CD4-positive, alpha-beta T cell (primary cell): ENCODE measurements at places on chromosomes 6 and 20.

- H3K27me3 ChIP-seq, result no peaks in the 10 kb centered on the region
- H3K36me3 ChIP-seq, result no peaks in the 10 kb centered on the region
- no peak for DNase-seq
- no peak overlapping the region for H3K4me3 ChIP-seq
Observed at GRCh38 chr20:61875221-61875885, 190.3 kb downstream of the TAF4 start.

- peak; percentile 64 for DNase-seq
- H3K4me1 ChIP-seq, result peaks cover 27% of the 10 kb centered on the region
- no peak overlapping the region for H3K27ac ChIP-seq
- no peak overlapping the region for H3K4me3 ChIP-seq
Observed at GRCh38 chr6:14121936-14122344, 4.4 kb downstream of the CD83 start.

GRCh38 chr6:135833771-135834170 is 17.7 kb upstream of the PDE7B start:
- H3K36me3 ChIP-seq, result no peaks in the 10 kb centered on the region
- DNase-seq, result no peak
- H3K27ac ChIP-seq, result no peak overlapping the region
- no peaks in the 10 kb centered on the region for H3K4me1 ChIP-seq
- no peaks in the 10 kb centered on the region for H3K27me3 ChIP-seq
- no peak overlapping the region for H3K4me3 ChIP-seq

GRCh38 chr6:99790679-99791078 is 184.0 kb downstream of the PRDM13 start:
- DNase-seq, result no peak
- H3K4me1 ChIP-seq, result no peaks in the 10 kb centered on the region
- H3K27ac ChIP-seq, result no peak overlapping the region
- no peaks in the 10 kb centered on the region for H3K36me3 ChIP-seq
- H3K4me3 ChIP-seq, result no peak overlapping the region
- H3K27me3 ChIP-seq, result peaks cover 7% of the 10 kb centered on the region

GRCh38 chr6:150729188-150729748 is 129.6 kb downstream of the PLEKHG1 start:
- no peak overlapping the region for H3K27ac ChIP-seq
- no peaks in the 10 kb centered on the region for H3K36me3 ChIP-seq
- H3K27me3 ChIP-seq, result no peaks in the 10 kb centered on the region
- DNase-seq, result no peak

DNA sequence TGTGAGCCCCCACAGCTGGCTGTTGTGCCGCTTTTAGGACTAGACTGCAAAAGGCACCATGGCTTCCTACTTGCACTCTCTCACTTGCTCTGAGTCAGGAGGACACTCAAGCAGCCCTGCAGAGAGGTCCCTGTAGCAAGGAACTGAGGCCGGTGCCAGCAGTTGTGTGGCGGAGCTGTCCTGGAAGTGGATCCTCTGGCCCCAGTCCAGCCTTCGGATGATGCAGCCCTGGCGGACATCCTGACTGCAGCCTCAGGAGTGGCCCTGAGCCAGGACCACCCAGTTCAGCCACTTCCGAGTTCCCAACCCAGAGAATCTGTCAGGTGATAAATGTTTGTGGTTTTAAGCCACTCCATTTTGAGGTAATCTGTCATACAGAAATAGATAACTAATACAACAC is 17.5 kb downstream of the CTCFL start:
- H3K4me3 ChIP-seq, result no peak overlapping the region
- H3K36me3 ChIP-seq, result no peaks in the 10 kb centered on the region
- H3K4me1 ChIP-seq, result no peaks in the 10 kb centered on the region
- H3K27me3 ChIP-seq, result peaks cover 12% of the 10 kb centered on the region

- H3K27ac ChIP-seq, result no peak overlapping the region
- H3K36me3 ChIP-seq, result no peaks in the 10 kb centered on the region
- DNase-seq, result no peak
- H3K27me3 ChIP-seq, result no peaks in the 10 kb centered on the region
Observed at GRCh38 chr6:137102851-137103492, 58.2 kb upstream of the IL20RA start.

GRCh38 chr6:99993533-99994251 is at the start of gene MCHR2:
MCHR2 (minus strand) TSS chr6:99994223; CDS start chr6:99956147, 38,076 bp downstream.
- DNase-seq, result no peak
- no peak within 1 kb of the TSS for H3K27ac ChIP-seq
- peaks cover 21% of the 10 kb centered on the region for H3K27me3 ChIP-seq
- H3K36me3 ChIP-seq, result no peaks in the 10 kb centered on the region

- H3K27me3 ChIP-seq, result no peaks in the 10 kb centered on the region
- no peak for DNase-seq
- no peaks in the 10 kb centered on the region for H3K36me3 ChIP-seq
- H3K4me1 ChIP-seq, result no peaks in the 10 kb centered on the region
Observed at GRCh38 chr20:13325033-13325432, 104.0 kb downstream of the ISM1 start.

GRCh38 chr20:57023007-57023406 is 243.4 kb downstream of the BMP7 start:
- no peak overlapping the region for H3K4me3 ChIP-seq
- H3K4me1 ChIP-seq, result no peaks in the 10 kb centered on the region
- no peak for DNase-seq

DNA sequence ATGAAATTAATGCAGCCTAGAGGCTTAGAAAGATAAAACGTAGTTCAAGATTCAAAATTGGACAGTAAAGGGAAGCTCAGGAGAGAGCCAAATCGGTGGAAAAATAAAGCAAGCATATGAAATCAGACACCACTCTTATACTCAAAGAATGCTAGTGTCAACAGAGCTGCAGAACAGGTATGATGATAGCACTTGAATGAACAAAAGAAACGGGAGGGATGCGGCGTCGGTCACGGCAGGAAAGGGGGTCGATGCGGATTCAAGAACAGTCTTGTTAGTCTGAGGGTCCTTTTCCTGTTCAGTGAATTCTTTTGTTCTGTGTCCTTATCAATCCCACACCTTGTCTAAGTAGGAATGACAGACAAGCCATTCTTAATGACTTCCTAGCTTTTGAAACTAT is 114.4 kb downstream of the FOXC1 start:
- H3K27me3 ChIP-seq, result no peaks in the 10 kb centered on the region
- H3K4me1 ChIP-seq, result no peaks in the 10 kb centered on the region
- no peak for DNase-seq
- no peak overlapping the region for H3K27ac ChIP-seq
- peaks cover 6% of the 10 kb centered on the region for H3K36me3 ChIP-seq
- H3K4me3 ChIP-seq, result no peak overlapping the region

- no peaks in the 10 kb centered on the region for H3K27me3 ChIP-seq
- no peak overlapping the region for H3K27ac ChIP-seq
- no peaks in the 10 kb centered on the region for H3K36me3 ChIP-seq
- H3K4me3 ChIP-seq, result no peak overlapping the region
- no peak for DNase-seq
Observed at GRCh38 chr6:49606721-49607390, 29.8 kb downstream of the RHAG start.

DNA sequence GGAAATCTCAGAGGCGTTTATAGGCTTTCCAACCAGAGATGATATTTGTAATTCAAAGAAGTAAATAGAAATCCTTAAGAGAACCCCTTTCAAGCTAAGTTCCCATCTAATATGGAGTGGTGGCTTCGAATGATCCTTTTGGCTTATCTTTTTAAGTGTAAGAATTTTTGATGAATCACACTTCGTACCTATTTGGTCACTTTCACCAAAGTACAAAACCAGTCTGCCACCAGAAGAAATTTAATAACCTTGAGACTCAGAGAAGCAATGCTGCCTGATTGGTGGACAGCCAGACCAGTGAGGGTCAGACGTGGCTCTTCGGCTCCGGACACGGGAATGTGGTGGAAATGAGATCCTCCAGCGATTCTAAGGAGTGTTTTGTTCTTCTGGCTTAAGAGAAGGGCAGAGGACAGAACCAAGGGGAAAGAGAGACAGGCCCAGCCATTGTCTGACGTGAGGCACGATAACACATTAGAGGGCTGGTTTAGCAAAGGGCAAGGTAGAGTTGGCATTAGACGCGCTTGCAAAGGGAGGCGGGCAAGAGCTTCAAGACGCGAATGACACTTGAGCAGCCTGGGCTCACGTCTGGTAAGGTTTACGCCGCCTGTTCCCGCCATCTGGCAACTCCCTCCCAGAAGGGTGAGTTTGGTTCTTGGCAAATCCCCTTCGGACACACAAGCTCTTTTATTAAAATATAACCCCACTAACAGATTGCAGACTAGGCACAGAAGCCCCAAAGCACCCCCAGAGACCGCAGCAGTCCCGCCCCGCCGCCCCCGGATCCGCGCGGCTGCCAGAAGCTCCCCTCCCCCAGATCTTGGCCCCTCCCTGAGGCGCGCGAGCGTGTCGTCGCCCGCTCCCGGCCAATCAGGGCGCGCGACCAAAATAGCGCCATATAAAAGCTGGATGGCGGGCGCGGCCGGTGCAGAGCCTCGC is 50.0 kb upstream of the EZR start:
- H3K27me3 ChIP-seq, result no peaks in the 10 kb centered on the region
- DNase-seq, result peak; percentile 76
- H3K27ac ChIP-seq, result peak overlapping the region; percentile 98
- H3K36me3 ChIP-seq, result no peaks in the 10 kb centered on the region

DNA sequence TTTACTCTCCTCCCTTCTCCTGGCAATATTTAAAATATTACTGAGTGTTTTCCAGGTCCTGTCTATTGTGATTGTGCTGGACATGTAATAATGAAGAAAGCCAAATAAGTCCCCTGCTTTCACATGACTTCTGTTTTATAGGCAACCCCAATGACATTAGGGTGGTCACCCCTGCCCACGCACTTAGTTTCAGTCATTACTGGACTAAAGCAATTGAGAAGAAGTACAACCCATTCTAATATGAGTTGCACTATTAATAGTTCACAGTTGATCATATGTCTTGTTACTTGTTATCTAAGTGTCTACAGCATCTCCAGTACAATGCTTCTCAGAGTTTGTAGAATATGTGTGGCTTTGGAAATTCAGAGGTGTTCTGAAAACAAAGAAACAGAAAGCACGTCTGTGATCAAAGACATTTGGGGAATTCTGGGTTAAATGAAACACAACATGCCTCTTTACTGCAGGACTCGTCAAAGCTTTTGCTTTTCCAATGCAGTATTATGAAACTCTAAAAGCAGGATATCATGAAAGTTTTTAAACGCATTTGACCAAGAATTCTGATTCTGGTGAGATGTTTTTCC is 789.5 kb downstream of the DHX35 start:
- no peak for DNase-seq
- no peaks in the 10 kb centered on the region for H3K36me3 ChIP-seq
- H3K27me3 ChIP-seq, result no peaks in the 10 kb centered on the region
- no peaks in the 10 kb centered on the region for H3K4me1 ChIP-seq
- H3K4me3 ChIP-seq, result no peak overlapping the region

- no peak overlapping the region for H3K27ac ChIP-seq
- no peaks in the 10 kb centered on the region for H3K27me3 ChIP-seq
- no peak for DNase-seq
- no peaks in the 10 kb centered on the region for H3K36me3 ChIP-seq
- H3K4me3 ChIP-seq, result no peak overlapping the region
- H3K4me1 ChIP-seq, result no peaks in the 10 kb centered on the region
Observed at GRCh38 chr20:36181934-36182603, 27.5 kb downstream of the EPB41L1 start.

GRCh38 chr6:63862486-63863198 is 227.0 kb downstream of the PHF3 start:
- no peak for DNase-seq
- H3K27me3 ChIP-seq, result no peaks in the 10 kb centered on the region
- no peak overlapping the region for H3K27ac ChIP-seq
- H3K36me3 ChIP-seq, result no peaks in the 10 kb centered on the region
- no peak overlapping the region for H3K4me3 ChIP-seq

GRCh38 chr20:45098103-45098773 is 2.7 kb downstream of the KCNS1 start:
- H3K4me3 ChIP-seq, result peak overlapping the region; percentile 28
- H3K27ac ChIP-seq, result no peak overlapping the region
- H3K36me3 ChIP-seq, result no peaks in the 10 kb centered on the region
- peaks cover 25% of the 10 kb centered on the region for H3K27me3 ChIP-seq
- DNase-seq, result no peak

GRCh38 chr6:160464744-160465143 is 116.6 kb downstream of the SLC22A3 start:
- no peak overlapping the region for H3K27ac ChIP-seq
- H3K4me1 ChIP-seq, result peaks cover 49% of the 10 kb centered on the region
- no peaks in the 10 kb centered on the region for H3K36me3 ChIP-seq
- H3K27me3 ChIP-seq, result no peaks in the 10 kb centered on the region

- no peak for DNase-seq
- peaks cover 7% of the 10 kb centered on the region for H3K36me3 ChIP-seq
- H3K4me3 ChIP-seq, result no peak overlapping the region
- H3K27me3 ChIP-seq, result no peaks in the 10 kb centered on the region
Observed at GRCh38 chr6:157864185-157864761, 41.2 kb downstream of the SNX9 start.

DNA sequence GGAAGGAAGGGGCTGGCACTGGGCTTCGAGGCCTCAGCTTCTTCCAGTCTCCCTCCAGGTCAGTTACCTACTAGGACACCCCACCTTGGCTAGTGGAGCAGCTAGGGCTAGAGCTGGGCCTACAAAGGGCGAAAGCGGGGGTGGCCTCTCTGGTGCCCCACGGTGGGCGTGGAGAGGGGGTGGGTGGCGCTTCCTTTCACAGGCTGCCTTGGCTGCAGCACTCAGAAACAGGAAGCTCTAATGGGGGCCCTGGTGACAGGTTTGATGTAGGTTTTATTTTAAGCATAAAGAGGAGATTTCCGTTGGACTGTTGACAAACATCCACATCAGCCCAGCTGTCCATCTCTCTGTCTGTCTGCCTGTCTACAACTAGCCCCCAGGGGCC is 13.4 kb downstream of the FAM110A start:
- DNase-seq, result peak; percentile 65
- peak overlapping the region; percentile 64 for H3K27ac ChIP-seq
- H3K36me3 ChIP-seq, result peaks cover 2% of the 10 kb centered on the region

DNA sequence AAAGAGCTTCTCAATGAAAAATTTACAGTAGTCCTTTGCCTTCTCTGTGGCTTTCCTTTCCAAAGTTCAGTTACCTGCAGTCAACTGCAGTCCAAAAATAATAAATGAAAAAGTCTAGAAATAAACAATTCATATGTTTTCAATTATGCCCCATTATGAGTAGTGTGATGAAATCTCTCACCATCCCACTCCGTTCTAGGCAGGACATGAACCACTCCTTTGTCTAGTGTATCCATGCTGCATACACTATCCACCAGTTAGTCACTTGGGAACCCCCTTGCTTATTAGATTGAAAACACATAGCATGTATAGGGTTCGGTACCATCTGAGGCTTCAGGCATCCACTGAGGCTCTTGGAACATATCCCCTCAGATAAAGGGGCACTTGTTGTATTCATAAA is 80.6 kb upstream of the EYA4 start:
- H3K27ac ChIP-seq, result no peak overlapping the region
- H3K27me3 ChIP-seq, result no peaks in the 10 kb centered on the region
- no peaks in the 10 kb centered on the region for H3K36me3 ChIP-seq
- DNase-seq, result no peak
- H3K4me1 ChIP-seq, result no peaks in the 10 kb centered on the region
